Naive thymus-derived CD4-positive, alpha-beta T cell (primary cell): ENCODE measurements at places on chromosomes 16 and 17. TPM values are rescaled to one million over a fixed set of nuclear protein-coding genes. Genes with fewer than 3 reads are reported as not detected.

GRCh38 chr17:2266865-2267228 is 36.7 kb downstream of the SMG6 start:
- no peak for DNase-seq

- DNase-seq, result no peak
Observed at GRCh38 chr17:72702998-72703397, 389.5 kb downstream of the SLC39A11 start.

The SLFN12 gene
- 14.5 and 14.9 TPM in 2 replicates for total RNA-seq

The CDC27 gene
- total RNA-seq, result 47.4 TPM

The PRR11 gene
- total RNA-seq, result 38.7 and 41.9 TPM in 2 replicates
